Activated T-cell treated with anti-CD3 and anti-CD28 coated beads, Interleukin-2, amount 50 U/mL, for 24 hours (primary cell): ENCODE measurements at places on chromosomes 1 and 21.

DNA sequence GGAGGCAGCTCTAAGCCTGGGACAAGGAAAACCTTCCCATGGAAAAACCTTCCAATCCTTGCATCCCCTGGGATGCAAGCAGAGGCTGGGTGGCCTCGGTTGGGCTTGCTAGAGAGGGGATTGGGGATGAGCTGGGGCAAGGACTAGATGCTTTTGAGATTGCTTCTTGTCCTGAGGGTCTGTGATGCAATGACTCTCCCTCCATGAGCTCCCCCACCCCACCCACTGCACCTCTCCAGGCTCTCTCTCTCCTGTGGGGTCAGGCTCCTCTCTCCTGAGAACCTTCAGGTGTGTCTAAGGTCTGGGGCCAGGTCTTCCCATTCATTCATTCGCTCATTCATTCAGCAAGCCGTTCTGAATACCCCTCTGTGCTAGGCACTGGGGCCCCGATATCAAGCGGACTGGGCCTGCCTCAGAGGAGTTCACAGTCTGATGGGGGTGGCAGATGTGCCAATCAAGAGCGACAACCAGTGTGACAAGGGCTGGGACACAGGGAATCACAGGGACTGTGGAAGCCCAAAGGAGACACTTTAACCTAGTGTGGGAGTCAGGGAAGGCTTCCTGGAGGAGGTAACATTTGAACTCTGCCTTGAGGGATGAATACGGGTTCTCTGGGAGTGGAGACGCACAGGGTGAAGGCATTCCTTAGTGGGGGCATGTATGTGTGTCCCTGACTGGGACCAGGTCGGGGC is 6.5 kb downstream of the LDLRAD1 start:
- DNase-seq: no peak

- DNase-seq: no peak
Observed at GRCh38 chr1:64875101-64875500, 91.2 kb downstream of the JAK1 start.

- no peak for DNase-seq
Observed at GRCh38 chr1:109543988-109544735, 4.3 kb upstream of the GNAI3 start.

DNA sequence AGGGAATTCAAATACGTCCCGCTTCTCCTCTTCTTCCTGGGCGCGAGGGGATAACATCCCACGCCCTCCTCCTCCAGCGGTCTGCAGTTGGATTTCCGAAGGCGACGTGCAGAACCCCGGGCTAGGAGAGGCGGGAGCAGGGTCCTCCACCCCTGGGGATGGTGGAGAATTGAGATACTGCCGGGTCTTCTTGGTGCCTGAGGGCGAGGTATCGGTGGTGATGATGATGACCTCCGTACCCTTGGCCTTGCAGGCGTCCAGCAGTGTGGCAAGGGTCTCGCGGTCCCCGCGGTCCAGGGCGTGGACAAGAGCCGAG is 3.2 kb upstream of the LIX1L start:
- no peak for DNase-seq

GRCh38 chr1:108152782-108153222 is 47.3 kb downstream of the SLC25A24 start:
- DNase-seq: no peak

DNA sequence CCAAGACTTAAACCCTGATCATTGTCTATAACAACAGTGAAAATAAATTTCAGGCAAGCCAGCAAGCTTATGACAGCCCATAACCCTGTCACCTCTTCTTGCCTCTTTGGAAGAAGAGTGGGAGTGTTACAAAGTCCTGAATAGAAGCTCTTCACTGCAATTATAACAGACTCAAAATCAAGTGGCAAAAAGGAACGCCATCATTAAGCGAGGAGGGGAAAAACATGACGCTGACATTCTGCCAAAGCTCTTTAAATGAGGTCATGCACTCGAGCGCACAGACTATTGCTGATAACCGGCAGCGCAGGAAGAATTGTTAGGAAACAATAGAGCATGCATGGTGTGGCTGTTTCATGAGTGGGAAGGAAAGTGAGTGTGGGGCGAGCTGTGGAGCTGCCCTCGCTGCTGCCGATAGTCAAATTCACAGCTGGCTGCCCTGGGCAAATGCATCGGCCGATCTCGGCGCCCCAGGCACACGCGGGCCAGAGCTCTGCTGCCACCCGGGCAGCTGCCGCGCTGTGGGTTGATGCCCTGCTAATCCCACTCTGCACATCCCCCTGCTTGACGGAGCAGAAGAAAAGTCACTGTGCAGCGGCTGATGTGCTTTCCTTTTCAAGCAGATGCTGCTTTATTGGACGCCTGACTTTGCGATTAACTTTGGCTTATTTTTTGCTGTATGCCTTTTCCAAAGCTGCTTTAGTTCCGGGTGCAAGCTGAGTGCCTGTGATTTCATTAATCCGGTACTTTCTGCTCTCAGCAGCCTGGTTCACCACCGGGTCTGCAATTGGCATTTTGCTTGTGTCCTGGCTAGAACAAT is 102.4 kb upstream of the ST6GALNAC5 start:
- DNase-seq: no peak

- no peak for DNase-seq
Observed at GRCh38 chr1:93988634-93989350, 79.6 kb upstream of the GCLM start.

- peak; percentile 48 for DNase-seq
Observed at GRCh38 chr1:20058531-20058930, 11.5 kb upstream of the PLA2G5 start.

DNA sequence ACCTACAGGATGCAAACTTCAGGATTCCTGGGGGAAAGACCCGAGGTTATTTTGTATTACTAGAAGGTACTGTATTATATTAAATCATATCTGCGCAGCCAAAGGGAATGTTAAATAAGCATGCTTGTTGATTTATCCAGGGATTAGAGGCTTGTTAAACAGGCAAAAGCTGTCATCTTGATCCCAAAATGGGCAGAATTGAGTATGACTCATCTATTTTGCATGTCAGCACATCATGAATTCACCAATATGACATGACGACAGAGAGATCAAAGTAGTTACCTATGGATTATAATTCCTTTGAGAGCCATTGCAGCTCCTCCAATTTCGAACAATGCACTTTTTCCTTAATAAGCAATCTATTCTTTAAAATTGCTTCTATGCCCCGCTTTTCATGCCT is 66.1 kb downstream of the TBX15 start:
- no peak for DNase-seq

DNA sequence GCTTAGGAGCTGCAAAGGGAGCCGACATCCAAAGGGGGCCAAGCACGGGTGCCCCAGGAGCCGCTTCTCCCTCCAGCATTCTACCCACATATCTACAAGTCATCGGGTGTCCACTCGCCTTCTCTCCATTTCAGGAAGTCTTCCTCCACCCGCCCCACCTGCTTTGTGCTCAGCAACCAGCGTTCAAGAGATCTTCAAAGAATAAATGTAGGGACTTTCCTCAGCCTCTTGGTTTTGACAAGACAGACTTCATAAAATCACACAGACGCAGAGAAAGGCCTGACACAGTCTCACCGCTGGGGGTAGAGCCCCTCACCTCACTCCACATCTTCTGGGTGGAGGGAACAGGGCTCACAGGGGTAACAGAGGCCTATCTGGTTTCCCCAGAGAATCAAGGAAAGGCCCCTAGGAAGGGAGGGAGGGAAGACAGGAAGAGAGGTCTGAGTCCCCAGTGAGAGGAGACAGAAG is 49.5 kb downstream of the SSBP3 start:
- DNase-seq: peak; percentile 54

DNA sequence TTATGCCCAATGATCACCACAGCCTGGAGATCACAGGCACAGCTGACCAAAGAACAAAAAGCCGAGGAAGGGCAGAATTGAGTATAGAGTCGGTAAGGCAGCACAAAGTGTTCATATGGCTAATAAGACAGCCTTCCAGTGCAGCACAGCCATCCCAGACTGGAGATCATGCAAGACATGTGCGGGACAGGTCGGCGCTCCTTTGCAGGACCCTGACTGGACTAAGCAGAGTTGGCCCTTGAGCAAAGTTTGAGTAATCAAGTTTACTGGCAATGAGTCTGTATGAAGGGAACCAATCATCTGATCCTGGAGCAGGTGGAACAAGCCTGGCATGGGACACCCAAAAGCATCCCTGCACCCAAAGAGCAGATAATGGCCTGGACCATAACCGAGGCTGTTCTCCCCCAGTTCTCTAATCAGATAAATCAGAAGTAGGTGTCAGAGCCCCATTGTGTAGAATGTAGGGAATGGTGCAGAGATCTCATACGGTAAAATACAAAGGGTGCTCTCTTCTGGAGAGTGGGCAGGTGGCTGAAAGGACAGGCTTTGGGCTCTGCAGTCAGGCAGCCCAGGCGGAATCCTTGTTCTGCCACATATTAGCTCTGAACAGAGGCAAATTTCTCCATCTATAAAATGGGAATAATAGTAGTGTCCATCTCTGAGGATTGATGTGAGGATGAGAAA is 10.7 kb upstream of the DNASE2B start:
- DNase-seq: no peak

- DNase-seq: no peak
Observed at GRCh38 chr1:8302081-8302956, 15.6 kb upstream of the SLC45A1 start.

- DNase-seq: no peak
Observed at GRCh38 chr1:105137543-105138457, 1388.1 kb downstream of the AMY1C start.

- DNase-seq: no peak
Observed at GRCh38 chr1:89635825-89636815, 3.2 kb downstream of the LRRC8C start.

DNA sequence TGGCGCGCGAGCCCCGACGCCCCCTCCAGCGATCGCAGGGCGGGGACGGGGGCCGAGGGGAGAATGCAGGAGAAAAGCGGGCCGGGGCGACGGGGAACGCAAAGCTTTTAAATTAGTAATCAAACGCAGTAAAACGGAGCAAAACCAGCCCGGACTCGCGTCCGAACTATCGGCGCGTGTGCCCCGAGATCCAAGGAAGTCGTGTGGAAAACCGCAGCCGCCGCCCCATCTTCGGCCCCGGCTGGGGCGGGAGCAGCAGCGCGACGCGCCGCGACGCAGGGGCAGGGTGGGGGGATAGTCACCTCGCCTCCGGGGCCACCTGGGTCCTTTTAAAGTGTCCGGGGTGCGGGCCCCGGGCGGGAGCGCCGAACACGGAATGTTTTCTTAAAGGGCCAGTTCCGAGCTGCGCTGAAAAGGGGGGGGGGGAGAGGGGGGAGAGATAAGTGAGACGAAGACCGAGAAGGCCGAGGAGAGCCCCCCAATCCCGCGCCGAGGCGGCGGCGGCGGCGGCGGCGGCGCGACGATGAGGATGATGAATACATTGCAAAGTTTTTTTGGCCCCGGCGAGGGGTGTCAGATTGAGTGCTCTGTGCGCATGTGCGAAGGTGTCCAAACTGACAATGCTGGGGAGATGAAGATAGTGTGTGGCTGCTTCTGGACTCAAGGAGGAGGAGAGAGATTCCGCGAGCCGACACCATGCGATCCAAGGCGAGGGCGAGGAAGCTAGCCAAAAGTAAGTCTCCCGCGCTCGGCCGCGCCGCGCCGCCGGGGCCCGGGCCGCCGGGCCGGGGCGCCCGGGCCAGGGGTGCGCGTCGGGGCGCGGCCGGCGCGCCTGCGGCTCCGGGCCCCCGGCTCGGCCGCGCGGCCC is at the start of gene PRDM16:
TSS of gene PRDM16 (plus strand) at position 640 of the 868 bp plus-strand sequence. CDS start at position 697, 57 bp downstream.
- peak; percentile 47 for DNase-seq

- DNase-seq: no peak
Observed at GRCh38 chr1:175462301-175463017, 269.9 kb upstream of the KIAA0040 start.

- DNase-seq: peak; percentile 40
Observed at GRCh38 chr21:32257962-32258785, 20.7 kb downstream of the MIS18A start.

- no peak for DNase-seq
Observed at GRCh38 chr1:95203908-95204437, 30.0 kb upstream of the RWDD3 start.

GRCh38 chr1:226604560-226605317 is 56.2 kb downstream of the STUM start:
- no peak for DNase-seq

DNA sequence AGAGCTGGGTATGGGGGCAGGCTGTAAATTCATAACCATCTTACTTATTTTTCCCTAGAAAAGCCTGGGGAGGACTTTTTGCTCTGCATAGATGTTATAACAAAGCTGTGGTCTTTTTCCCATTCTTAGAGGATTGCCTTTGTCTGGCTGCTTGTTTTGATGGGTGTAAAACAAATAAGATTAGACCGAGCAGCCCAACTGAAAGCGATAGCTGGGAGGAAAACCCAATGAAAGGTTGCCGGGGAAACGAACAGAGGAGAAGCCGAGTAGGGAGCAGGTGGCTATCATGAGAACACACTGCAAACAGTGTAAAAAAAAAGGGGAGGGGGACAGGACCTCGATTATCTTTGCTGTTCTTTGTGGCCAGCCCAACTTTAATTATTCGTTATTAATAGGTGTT is 1.9 kb downstream of the ELAVL4 start:
- DNase-seq: no peak

GRCh38 chr1:165580931-165581871 is 37.4 kb downstream of the LRRC52 start:
- no peak for DNase-seq

DNA sequence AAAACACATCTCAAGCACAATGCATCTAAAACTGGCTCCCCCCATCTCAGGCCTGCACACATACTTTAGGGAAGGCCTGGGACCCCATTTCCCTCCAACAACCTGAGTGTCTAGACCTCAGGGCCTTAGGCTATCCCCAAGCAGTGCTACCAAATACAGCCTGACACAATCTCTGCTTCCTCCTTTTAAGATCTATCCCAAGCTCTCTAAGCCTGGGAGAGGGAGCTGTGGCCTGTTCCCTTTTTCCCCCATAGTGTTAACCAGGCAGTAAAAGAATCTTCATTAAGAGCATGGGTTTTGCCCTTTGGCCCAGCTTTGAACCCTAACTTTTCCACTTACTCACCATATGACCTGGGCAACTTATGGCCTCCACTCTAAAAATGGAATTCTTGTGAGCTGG is 10.8 kb upstream of the COL8A2 start:
- no peak for DNase-seq

GRCh38 chr21:46009951-46010705 is 28.6 kb downstream of the COL6A1 start:
- peak; percentile 15 for DNase-seq

GRCh38 chr1:90193116-90193515 is 198.2 kb downstream of the ZNF326 start:
- DNase-seq: no peak

DNA sequence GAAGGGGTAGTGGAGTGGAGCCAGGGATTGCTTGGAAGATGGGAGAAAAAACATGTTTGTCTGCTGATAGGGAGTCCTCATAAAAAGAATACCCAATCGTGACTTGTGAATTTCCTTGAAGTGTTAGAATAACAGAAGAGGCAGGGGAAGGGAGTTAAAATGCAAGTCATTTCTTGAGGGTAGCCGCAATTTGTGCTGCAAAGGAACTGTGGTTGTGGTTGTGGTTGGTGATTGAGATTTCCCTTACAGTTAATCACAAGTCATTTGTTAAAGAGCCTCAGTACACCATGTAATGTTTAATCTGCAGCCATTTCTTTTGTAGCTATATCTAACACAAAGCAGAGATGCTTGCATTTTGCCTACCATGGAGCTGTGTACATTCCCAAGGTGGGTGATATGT is 38.5 kb upstream of the EGLN1 start:
- peak; percentile 40 for DNase-seq
